ENCODE measurements at places on chromosomes 16 and 17.

GRCh38 chr17:17380145-17380925 is 77.2 kb downstream of the NT5M start:
- no peak for DNase-seq

DNA sequence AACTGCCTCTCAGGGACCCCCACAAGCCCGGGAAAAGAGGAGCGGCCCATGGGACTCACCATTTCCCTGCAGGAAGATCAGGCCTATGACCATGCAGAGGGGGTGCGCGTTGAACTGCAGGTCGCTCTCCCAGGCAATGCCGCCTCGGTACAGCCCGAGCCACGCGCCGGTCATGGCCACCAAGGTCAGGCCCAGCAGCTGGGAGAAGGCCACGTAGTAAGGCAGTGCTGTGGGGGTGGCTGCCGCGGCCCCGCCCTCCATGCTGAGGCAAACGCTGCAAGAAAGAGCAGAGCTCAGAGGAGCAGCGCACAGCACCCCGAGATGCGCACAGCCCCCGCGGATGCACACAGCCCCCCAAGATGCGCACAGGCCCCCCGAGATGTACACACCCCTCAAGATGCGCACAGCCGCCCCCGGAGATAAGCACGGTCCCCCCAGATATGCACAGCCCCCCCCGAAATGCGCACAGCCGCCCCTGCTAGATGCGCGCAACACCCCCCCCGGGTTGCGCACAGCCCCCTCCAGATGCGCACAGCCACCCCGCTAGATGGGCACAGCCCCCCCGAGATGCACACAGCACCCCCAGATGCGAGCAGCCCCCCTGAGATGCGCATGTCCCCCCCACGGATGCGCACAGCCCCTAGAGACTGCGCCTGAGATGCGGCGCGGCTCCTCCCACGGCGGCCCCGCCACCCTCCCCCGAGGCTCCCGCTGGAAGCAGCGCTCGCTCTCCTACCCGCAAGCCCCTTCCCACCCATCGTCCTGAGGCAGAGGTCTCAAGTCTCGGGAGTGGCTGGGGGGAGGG is 8.6 kb downstream of the CYB561 start:
- no peak for DNase-seq

GRCh38 chr16:21088646-21089538 is 61.8 kb downstream of the DNAH3 start:
- peak; percentile 34 for DNase-seq

DNA sequence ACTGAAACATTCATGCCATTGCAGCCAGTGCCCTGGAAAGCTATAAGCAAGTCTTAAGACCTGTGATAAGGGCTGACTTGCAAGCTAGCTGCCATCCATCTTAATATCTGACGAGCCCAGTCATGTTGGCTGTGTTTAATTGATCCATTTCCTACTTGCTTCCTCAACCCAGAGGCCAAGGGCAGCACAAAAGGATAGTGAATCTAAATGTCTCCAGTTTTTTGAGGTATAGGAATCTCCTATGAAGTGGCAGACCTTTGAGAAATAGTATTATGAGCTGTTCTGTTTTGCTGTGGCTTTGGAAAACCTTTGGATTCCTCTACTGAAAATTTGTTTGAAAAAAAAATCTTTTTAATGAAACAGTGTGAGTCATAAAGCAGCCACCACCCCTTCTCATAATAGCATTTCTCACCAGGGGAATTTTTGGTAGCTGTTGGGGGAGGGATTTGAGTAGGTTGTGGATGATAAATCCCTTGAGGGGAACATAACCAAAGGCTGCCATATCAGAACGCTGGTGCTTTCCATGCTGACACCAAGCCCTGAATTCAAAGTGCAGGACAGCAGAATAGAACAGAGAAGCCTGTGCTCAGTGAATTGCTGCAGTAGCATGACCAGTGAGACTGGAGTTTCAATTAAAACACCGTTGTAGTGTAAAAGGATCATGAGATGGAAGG is 12.9 kb downstream of the ZNRF1 start:
- DNase-seq, result peak; percentile 91
